ENCODE measurements at places on chromosomes 16 and 17.

DNA sequence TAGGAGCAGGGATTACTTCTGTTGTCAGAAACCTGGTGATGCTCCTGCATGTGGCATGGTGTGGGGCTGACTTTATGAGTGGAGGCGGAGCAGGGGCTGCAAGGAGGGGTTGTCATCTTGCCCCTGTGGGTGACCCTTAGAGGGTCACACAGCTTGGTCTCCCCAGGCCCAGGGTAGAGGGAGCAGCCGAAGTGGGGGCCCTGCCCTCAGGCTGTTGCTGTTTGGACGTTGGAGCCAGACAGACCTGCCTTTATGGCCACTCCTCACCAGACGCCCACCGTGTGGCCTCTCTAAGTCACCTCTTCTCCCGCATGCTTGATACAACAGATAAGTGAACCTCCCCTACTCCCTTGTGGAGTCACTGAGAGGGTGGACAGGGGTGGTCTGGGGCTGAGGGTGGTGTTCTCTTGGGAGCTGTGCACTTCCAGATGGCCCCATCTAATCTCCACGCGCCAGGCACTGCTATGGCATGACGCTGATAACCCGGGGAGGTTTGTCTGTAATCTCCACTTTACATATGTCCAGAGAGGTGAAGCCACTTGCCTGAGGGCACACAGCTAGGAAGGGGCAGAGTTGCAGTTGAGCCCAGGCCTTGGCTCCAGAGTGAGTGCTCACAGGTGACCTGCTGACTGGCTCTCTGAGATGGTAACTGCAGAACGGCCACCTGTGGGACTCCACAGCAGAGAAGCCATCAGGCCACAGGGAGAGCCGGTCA is 10.0 kb downstream of the MAP2K3 start:
- no peak for DNase-seq

GRCh38 chr17:59149841-59150511 is 5.0 kb downstream of the SKA2 start:
- DNase-seq, result no peak

DNA sequence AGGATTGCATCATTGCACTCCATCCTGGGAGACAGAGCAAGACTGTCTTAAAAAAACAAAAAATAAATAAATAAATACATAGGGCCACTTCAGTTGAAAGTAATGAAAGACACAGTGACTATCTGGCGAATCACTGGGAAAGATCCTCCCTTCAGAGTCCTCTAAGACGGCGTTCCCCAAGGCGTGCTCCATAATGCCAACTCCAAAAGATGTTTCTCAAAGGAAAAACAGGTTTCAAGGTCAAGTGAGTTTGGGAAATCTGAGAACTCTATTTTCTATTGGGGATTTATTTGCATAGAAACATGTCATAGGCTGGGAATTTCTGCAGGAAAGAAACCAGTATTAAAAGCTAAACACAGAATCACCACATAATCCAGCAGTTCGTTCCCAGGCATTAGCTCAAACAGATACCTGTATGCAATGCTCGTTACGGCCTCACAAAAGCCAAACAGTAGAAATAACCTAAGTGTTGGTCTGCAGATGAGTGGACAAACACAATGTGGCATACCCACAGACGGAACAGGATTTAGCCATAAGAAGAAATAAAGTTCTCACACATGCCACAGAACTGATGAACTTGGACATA is 7.9 kb downstream of the KLHDC4 start:
- DNase-seq, result no peak

- no peak for DNase-seq
Observed at GRCh38 chr17:74542166-74542565, 3.7 kb downstream of the CD300C start.

- DNase-seq, result no peak
Observed at GRCh38 chr17:68509141-68510057, 2.8 kb upstream of the PRKAR1A start.

- no peak for DNase-seq
Observed at GRCh38 chr17:329784-330420, 22.7 kb downstream of the RPH3AL start.

DNA sequence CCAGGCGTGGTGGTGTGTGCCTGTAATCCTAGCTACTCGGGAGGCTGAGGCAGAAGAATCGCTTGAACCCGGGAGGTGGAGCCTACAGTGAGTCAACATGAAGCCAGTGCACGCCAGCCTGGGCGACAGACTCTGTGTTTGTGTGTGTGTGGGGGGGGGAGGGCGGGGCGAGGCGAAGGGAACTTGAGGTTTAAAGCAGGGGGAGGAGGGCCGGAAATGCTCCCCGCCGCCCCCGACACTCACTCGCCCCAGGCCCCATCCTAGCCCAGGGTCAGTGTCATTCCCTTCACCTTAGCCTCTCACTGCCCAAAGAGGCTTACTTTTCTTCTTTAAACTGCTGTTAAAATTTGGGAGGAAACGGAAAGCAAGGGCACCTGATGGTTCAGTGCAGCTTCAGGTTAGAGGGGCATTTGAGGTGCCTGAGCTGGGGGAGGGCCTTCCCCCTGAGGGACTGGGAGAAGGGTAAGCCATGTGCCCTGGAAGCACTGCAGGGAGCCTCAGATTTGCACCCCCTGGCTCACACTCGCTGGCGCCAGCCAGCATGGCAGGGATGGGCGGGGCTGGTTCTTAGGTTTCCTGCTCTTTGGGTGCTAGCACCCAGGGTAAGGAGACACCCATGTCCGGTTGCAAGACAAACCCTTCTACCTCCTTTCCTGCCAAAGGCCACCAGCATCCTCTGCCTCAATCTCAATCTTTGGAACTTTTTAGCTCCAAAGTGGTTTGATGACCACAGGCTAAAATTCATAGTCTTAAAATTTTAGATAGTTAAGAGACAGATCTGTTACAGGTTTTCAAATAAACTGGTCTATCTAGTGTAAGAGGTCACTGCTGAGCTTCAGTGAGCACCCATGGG is 2.2 kb upstream of the LIMD2 start:
- peak; percentile 83 for DNase-seq

DNA sequence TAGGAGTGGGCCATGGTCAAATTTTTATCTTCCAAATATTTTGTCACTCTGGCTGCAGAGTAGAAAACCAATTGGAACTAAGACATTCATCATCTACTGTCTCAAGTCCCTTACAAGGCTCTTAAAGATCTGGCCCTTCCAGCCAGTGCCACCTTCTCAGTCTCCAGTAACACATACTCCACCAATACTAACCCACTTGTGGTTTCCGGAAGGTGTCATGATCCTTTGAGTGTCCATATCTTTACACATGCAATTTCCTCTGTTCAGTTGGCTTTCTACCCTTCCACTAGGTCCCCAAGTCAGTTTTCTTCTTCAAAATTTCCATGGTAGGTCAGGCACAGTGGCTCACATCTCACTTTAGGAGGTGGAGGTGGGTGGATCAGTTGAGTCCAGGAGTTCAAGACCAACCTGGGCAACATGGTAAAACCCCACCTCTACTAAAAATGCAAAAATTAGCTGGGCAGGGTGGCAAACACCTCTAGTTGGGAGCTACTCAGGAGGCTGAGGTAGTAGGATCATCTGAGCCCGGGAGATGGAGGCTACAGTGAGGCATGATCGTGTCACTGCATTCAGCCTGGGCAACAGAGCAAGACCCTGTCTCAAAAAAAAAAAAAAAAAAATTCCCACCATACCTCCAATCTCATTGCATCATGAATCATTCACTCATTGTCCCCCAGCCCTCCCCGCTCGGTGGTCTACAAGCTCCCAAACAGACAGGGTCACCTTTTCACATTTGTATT is 6.0 kb upstream of the GRB2 start:
- DNase-seq, result no peak

DNA sequence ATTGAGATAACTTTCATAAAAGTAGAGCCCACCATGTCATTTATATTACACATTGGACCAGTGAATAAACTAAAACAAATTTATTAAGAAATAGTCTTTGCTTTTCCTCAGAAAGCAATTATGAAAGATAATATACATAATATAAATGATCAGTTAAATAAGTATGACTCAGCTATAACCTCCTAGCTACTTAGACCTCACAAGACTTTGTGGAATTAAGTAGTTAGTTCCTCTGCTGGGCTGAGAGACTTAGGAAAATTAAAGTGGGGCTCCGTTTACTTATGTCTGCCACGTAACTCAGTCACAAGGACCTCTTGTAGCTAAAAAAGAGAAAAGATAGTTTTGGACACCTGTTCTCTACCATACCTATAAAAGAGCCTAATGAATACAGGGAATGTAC is 76.9 kb downstream of the MRTFB start:
- no peak for DNase-seq

GRCh38 chr17:80030730-80031410 is 4.8 kb downstream of the TBC1D16 start:
- DNase-seq, result no peak

GRCh38 chr16:77745972-77746371 is 23.7 kb downstream of the NUDT7 start:
- no peak for DNase-seq

DNA sequence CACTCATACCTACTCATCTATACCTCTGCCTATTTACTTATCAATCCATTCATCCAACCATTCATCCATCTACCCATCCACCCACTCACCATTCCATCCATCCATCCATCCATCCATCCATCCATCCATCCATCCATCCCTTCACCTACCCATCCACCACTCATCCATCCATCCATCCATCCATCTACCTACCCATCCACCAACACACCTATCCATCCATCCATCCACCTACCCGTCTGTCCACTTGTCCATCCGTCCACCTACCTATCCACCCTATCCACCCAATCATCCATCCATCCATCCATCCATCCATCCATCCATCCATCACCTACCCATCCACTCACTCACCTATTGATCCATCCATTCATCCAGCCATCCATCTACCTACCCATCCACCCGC is 235.7 kb downstream of the GSG1L start:
- DNase-seq, result no peak

DNA sequence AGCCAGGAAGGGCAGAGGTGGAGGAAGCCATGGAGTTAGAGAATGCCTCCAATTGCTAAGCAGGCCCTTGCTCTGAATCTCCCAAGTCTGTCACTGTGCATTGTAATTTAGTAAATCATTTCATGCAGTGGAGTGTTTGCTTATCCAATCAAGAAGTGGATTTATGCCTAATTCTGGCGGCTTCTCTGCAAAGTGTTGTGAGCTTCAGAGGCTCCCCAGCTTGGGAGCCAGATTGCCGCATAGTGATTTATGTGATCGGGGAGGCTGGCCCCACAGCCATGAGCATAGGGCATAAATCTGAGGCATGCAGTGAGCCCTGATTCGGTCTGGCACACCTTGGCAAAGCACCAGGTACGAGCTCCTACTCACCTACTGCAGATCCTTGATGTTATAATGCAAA is 520.8 kb downstream of the HS3ST4 start:
- no peak for DNase-seq

GRCh38 chr17:70181376-70181775 is 12.0 kb downstream of the KCNJ2 start:
- DNase-seq, result no peak

- no peak for DNase-seq
Observed at GRCh38 chr17:7094652-7095019, 14.6 kb upstream of the CLEC10A start.

DNA sequence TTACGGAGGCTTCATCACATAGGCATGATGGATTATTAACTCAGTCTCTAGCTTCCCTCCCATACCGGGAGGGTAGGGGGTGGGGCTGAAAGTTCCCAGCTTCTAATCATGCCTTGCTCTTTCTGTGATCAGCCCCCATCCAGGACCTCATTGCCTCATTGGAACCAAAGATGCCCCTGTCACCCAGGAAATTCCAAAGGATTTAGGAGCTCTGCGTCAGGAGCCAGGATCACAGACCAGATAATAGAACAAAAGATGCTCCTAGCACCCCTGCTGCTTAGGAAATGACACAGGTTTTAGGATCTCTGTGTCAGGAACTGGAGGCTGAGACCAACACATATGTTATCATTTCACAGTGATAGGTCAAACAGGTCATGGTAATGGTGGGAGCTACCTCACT is 9.7 kb downstream of the USB1 start:
- DNase-seq, result no peak

GRCh38 chr17:39238311-39238972 is 12.7 kb upstream of the STAC2 start:
- peak; percentile 19 for DNase-seq

DNA sequence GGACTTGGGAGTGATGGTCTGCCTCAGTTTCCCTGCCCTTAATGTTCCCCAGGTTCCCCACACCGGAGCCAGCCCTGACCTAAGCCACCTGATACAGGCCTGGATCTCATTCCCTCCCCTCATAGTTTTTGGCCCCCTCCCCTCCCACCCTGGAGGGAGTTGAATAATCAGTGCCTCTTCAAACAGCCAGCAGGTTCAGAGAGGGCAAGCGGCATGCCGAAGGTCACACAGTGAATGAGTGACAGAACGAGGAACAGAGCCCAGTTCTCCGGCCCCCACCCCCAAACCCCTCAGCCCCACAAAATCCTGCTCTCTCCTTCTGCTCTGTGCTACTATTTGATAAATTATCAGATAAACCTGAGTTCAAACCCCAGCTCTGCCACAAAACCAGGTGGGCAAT is 31.2 kb downstream of the BEAN1 start:
- no peak for DNase-seq

GRCh38 chr17:10121971-10122707 is 76.3 kb downstream of the GAS7 start:
- peak; percentile 59 for DNase-seq

- peak; percentile 57 for DNase-seq
Observed at GRCh38 chr17:48113201-48113676, 5.7 kb downstream of the SNX11 start.

DNA sequence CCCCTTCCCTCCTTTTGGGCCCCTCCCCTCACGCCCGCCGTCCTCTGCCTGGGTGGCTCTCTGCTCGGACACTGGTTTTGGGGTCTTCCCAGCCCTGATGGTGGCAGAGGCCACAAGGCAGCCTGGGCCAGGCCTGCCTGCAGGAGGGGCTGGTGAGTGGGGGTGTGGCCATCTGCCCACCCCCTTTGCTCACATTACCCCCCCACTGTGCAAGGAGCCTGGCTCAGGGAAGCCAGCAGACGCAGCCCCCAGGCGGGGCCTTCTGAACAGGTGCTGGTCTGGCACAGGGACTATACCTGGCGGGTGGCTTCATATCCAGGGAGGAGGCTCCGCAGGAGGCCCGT is 10.7 kb upstream of the ZFPM1 start:
- DNase-seq, result no peak

- DNase-seq, result no peak
Observed at GRCh38 chr17:45093444-45094110, 32.5 kb downstream of the NMT1 start.

DNA sequence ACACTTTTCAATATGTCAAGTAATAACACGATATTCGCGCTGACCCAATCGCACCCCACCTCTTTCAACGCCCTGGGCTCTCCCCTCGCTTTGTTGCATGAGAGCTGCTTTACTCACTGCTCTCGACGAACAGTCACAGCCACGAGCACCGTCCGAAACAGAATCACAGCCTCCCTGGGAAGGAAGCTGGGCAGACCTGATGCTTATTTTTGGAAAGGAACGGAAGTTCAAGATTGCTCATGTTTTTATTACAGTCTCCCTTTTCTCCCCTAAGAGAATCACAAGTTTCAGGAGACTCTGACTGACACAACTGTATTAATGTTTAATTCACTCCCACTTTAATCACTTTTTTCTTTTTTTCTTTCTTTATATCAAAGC is 67.8 kb downstream of the ANKRD11 start:
- peak; percentile 79 for DNase-seq

GRCh38 chr17:34619687-34620217 is 40.4 kb downstream of the TMEM132E start:
- DNase-seq, result no peak

- no peak for DNase-seq
Observed at GRCh38 chr16:57645691-57646387, 17.4 kb downstream of the ADGRG1 start.

All from GM13977 (cell line).